Aorta (tissue), 5 donors: ENCODE measurements at places on chromosomes 1 and 21. TPM values are rescaled to one million over a fixed set of nuclear protein-coding genes. Genes with fewer than 3 reads are reported as not detected.

Gene PALMD
- polyA plus RNA-seq: 2.7 TPM

Gene CLDN19
- polyA plus RNA-seq: not detected

Gene ADORA3
- polyA plus RNA-seq: 3.4 TPM

Gene GPR157
- polyA plus RNA-seq: 1.1 TPM

Gene WDR64
- not detected for polyA plus RNA-seq
